HT-29 (cell line): ENCODE measurements at places on chromosomes 2 and 18. TPM values are rescaled to one million over a fixed set of nuclear protein-coding genes. Genes with fewer than 3 reads are reported as not detected.
A peak's percentile ranks its signal among the peaks of the same experiment; 100 is the strongest.

The LYPD6 gene
- 0.68 and 1.2 TPM in 2 replicates for total RNA-seq

GRCh38 chr18:80119111-80119510 lies 10.0 kb downstream of the ADNP2 start:
- no peak for DNase-seq

GRCh38 chr2:127659408-127660290 lies 13.7 kb downstream of the GPR17 start:
- no peak for DNase-seq

GRCh38 chr18:48543228-48543627 lies 4.4 kb downstream of the CTIF start:
- DNase-seq = no peak

DNA sequence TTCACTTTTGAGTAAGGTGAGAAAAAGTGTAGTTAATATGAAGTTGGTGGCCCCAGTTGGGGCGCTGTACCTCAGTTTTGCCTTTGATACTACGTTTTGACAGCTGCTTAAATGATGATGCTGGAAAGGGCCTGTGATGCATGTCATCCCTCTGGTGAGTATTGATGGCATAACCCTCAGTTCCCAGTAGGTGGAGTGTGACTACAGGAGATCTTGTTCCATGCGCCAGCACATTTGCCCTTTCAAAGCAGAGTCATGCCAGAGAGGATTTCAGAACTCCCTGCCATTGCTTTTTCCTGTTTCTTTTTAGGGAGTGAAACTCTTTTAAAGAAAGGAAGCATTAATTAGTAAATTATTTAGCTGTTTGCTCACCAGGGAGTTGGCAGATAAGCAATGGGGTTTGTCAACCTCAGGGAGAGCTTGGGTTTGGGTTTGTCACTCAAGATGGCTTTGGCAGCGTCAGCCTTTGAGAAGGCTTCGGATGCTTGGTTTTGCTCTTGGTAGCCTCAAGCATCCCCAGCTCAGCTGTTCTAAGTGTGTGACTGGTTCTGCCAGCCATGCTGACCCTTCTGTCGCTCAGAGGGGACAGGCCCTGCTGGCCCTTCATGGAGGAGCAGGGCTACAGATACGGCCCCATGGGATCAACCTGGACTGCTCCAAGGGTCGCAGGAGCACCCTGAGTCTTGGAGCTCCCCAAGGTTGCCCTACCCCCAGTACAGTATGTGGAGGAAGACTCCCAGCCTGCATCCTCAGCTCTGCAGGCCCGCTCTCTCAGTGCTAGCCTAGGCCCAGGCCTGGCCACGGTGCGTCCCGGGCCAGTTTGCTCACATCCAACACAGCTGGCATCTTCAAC lies 29.1 kb downstream of the ARMC9 start:
- peak; percentile 84 for DNase-seq

The TXNDC2 gene
- total RNA-seq = not detected in 2 replicates

GRCh38 chr2:150742094-150742493 lies 254.6 kb upstream of the RND3 start:
- no peak for DNase-seq
